Left colon (tissue), 2 donors: ENCODE measurements at places on chromosomes 11 and 22.

DNA sequence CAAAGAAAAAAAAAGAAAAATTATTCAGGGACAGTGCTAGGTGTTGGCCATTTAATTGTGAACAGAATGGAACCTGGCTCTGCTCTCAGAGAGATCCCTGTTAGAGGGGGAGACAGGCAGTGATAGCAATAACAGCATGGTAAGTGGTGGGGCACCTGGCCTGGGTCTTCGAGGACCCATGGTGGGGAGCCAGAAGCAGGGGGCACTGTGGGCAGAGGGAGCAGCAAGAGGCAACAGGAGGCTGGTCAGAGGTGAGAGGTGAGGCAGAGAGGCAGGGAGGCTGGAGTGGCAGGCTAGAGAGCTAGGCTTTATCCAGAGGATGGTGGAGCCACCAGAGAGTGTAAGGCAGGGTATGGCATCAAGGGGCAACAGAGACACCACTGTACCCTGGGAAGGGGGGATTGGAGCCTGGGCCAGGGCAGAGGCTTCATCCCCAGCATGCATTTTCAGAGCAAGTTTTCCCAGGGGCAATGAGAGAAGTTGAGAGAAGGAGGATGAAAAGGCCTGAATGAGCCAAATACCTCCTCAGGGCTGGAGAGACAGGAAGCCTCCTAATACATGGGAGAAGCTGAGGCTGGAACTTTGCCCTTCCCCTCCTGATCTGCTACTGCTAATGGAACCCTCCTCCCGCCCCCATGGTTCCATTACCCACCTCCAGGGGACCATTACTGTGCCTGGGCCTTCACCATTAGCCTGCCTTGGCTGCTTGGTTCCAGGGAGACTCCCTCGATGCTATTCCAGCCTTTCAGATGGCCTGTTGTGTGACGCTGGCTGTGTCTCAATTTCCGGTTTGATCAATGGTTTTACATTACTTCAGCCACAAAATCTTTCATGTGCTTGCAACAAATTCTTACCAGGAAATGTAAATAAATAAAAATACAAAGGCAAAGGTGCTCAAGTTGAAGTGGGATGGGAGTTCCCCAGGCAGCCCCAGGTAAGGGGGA lies 2.6 kb upstream of the P2RY2 start:
- no peak for DNase-seq

GRCh38 chr11:60795291-60795690 lies 10.2 kb downstream of the MS4A10 start:
- DNase-seq = no peak

GRCh38 chr11:132245403-132246385 lies 875.3 kb downstream of the NTM start:
- no peak for DNase-seq

DNA sequence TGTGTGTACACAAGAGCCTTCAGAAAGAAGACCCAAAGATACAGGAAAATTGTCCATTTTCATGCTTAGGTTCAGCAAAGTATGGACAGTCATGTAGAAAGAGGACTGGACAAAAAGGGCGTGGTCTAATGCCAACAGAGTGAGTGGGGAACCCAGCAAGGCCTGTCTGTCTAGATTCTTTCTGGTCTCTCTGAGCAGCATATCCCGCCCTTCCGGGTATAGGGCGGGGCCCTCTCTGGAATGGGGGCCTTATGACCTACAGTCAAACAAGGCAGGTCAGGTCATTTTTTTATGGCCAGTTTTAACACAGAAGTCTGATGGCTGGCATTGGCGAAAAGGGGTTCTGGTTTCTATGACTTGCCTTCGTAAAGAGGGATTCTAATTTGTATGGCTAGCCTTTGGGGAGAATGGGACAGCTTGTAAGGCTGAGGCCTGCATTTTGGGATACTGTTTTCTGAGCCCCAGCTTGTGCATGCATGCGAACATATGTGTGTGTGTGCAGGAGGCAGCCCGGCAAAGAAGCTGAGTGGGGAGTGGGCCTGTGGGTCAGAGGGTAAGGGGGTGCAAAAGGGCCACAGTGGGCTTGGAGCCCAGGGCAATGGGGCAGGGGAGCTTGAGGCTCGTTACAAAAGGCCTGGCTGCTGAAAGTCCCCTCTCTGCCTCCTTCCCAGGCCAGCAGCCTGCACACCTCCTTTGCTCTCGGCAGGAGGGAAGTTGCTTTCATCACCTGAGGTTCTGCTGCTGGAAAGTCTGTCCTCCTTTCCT lies 130.5 kb upstream of the B3GAT1 start:
- peak; percentile 52 for DNase-seq

GRCh38 chr22:47206666-47207218 lies 444.3 kb downstream of the TBC1D22A start:
- no peak for DNase-seq

DNA sequence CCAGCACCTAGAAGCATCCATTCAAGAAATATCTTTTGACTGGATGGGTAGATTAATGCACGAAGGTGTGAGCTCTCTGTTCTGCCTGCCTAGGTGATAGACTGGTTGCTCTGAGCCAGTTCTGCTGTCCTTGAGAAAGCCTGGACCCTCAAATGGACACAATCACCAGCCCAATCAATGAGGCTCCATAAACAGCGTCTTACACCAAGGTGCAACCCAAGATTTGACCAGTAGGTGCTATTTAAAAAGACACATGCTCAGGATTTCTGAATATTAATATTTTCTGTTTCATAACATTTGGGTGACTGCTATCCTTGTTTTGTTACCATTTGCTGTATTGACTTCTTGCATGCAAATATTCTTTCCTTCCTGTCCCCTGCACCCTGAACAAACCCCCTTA lies 39.0 kb downstream of the PAMR1 start:
- no peak for DNase-seq

DNA sequence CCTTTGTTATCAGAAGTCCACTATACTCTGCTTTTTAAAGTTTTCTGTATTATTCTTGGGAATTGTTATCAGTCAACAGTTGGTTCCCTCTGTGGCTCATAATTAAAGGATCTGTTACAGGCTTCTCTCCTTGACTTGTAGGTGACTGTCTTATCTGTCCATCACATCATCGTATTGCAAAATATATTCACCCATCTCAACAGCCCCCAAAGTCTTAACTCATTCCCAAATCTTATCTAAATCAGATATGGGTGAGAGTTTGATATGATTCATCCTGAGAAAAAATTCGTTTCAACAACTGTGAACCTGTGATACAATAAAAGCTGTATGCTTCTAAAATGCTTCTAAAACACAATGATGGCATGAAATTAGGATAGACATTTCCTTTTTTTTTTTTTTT lies 1245.6 kb upstream of the RAG2 start:
- no peak for DNase-seq

GRCh38 chr22:22877523-22878210 lies 9.9 kb upstream of the IGLL5 start:
- DNase-seq = peak; percentile 73

DNA sequence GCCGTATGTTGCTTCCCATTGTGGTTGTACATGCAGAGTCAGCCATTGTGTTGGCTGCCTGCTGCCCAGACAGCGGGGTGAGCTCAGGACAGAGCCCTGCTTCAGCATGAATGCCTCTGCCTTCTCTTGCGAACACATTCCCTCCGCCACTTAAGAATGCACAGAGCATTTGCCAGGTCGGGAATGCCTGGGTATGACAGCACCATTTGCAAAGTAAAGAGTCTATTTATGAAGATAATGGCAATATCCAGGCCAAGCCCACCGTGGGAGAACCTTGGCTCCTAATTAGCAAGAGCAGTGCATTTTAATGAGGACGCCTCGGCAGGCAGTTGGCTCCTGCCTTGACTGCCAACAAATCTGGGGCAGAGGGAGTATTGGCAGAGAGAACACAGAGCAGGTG lies 62.5 kb upstream of the SORL1 start:
- no peak for DNase-seq

- no peak for DNase-seq
These were observed 7.8 kb upstream of the IFTAP start for GRCh38 chr11:36586543-36586942.

DNA sequence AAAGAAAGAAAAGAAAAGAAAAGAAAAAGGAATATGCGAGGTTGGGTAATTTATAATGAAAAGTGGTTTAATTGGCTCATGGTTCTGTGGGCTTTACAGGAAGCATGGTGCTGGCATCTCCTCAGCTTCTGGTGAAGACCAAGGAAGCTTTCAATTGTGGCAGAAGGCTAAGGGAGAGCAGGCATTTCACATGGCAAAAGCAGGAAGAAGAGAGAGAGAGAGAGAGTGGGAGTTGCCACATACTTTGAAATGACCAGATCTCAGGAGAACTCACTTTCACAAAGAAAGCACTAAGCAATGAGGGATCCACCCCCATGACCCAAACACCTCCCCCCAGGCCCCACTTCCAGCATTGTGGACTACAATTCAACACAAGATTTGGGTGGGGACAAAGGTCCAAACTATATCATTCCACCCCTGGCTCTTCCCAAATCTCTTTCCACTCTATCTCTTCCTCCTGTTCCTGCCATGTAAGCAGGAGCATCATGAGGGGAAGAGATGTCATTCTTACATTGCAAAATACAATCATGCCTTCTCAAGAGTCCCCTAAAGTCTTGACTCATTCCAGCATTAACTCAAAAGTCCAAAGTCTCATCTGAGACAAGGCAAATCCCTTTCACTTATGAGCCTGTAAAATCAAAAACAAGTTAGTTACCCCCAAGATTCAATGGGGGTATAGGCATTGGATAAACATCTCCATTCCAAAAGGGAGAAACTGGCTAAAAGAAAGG lies 38.9 kb downstream of the LINC01488 start:
- no peak for DNase-seq

GRCh38 chr11:72236083-72236697 lies 7.8 kb downstream of the PHOX2A start:
- no peak for DNase-seq

DNA sequence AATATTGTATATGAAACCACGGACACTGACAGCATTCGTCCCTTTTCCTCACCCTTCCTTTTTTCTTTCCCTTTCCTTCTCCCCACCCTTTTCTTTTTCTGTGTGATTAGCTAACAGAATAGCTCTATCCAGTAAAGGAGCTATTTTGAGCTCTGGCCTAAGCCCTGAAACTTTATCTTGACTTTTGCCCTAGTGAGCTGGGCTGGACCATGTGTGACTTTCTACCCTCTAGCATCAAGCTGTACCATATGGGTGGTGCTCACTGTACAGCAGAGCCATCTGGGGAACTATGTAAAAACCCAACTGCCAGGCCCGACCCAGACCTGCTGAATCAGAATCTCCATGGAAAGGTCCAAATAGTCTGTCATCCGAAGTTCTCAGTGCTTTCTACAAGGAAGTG lies 21.9 kb upstream of the PANX1 start:
- no peak for DNase-seq

GRCh38 chr11:85889676-85890579 lies 34.7 kb downstream of the CCDC83 start:
- DNase-seq = no peak

DNA sequence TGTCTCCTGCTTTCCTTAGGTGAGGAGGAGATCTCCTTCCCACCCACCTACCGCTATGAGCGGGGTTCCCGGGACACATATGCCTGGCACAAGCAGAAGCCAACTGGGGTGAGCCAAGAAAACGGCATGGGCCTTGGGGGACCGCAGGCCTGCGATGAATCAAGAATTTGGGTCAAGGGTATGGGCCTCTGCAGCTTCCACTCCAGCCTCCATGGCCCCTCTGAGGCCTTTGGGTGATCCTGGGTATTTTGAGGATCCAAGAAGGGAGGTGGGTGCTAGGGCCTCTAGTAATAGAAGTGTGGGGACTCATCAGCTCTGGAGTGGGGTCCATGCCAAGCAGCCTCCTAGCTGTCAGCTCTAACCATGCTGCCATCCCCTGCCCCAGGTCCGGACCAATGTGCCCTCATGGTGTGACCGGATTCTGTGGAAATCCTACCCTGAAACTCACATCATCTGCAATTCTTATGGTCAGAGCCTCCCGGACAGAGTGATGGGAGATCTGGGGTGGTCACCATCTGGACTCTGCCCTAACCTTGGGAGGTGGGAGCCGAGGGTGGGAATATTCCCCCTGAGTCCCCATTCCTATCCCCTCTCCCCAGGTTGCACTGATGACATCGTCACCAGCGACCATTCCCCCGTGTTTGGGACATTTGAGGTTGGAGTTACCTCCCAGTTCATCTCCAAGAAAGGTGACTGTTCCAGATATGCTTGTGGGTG lies 8.6 kb downstream of the INPPL1 start:
- no peak for DNase-seq

DNA sequence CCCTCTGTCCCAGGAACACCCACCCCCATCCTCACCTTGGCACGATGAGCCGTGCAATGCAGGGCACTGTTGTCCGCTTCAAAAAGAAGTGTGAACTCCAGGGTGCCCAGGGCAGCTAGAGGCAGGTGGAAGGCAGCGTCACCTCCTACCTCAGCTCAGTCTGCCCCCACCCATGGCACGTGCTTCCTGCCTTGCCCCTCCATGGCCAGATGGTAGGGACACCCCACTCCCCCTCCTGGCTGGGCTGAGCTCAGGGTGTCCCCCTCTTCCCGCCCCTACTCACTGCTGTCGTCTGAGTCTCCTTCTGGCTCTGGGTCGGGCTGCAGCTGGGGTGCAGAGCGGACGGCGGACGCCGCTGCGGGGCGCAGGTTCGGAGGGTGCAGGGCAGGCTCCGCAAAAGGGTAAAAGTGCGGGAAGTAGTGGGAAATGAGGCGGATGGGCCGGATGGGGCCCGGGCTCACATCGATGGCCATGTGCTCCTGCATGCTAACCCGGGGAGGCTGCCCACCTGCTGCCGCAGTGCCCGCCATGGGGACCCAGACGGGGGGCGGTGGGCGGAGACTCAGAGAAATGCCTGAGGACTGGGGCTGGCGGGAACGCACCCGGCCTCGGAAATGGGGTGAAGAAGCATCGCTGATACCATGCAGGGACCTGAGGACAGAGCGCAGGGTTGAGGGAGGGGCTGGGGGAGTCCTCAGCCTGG lies 9.1 kb downstream of the NDUFV1 start:
- DNase-seq = no peak

DNA sequence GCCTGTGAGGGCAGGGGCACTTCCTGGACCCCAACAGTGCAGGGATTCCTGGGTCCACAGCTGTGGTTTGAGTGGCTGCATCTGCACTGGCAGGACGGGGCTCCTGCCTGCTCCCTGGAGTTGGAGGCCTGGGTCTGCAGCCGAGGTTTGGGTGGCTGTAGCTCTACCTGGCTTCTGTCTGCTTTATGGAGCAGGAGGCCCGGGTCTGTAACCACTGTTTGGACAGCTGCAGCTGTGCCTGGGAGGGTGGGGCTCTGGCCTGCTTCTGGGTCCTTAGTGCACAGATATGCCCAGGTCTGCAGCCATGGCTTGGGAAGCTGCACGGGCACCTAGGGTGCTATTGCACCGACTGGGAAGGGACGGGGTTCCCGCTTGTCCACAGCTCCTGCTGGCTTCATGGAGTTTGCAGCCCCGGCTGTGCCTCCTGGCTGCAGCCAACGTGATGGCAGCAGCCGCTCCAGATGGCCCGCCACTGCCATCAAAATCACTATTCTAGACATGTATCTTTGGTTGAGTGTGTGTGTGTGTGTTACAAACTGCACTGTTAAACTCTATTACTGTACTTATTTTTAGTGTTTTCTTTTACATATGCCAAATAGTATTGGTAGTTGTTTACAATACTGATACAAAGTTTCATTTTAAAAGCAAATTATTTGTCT lies 412.3 kb upstream of the KIRREL3 start:
- no peak for DNase-seq

- DNase-seq = no peak
These were observed 14.1 kb upstream of the CALCB start for GRCh38 chr11:15059132-15059915.

GRCh38 chr11:37503411-37504059 lies 905.5 kb upstream of the RAG2 start:
- no peak for DNase-seq
